Stimulated activated CD4-positive, alpha-beta T cell treated with anti-CD3 and anti-CD28 coated beads, Interleukin-15, amount 100 ng/mL, for 48 hours (primary cell): ENCODE measurements at places on chromosomes 7 and 10.
A peak's percentile ranks its signal among the peaks of the same experiment; 100 is the strongest.

DNA sequence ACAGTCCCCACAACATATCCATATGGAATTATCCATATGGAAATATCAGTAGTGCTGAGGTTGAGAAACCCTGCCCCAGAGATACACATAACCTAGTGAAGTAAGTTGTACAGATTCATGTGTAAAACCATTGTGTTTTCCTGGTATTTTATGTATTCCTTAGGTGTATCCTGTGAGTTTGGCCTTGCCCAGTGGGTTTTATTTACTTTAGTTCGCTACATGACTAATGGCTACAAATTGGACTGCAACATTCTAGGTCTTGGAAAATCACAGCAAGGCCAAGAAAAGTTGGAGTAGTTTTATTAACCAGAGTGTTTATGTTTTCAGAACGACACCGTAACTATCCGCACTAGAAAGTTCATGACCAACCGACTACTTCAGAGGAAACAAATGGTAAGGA, 1.4 kb downstream of the RPS24 start:
- no peak for DNase-seq

GRCh38 chr10:91705948-91706670, 73.2 kb upstream of the PPP1R3C start:
- DNase-seq: no peak

DNA sequence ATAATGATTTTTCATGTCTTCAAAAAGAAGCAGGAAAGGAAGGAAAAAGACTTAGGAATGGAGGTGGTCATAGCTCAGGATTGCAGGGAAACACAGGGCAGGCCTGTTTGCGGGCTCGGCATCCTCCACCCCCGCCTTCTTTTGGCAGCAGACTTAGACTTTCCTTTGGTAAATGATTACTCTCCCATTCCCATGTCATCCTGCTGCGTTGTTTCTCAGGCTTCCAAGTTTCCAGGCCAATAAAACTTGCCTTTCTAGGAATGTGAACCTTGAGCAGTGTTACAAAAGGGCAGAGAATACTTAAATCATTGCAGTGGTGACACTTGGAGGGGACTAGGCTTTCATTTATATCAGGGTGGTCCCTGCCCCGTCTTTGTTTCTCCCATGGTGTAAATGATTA, 34.0 kb upstream of the DGKB start:
- no peak for DNase-seq

- DNase-seq: no peak
Measured at GRCh38 chr7:34123316-34123715, 218.0 kb downstream of the BMPER start.

DNA sequence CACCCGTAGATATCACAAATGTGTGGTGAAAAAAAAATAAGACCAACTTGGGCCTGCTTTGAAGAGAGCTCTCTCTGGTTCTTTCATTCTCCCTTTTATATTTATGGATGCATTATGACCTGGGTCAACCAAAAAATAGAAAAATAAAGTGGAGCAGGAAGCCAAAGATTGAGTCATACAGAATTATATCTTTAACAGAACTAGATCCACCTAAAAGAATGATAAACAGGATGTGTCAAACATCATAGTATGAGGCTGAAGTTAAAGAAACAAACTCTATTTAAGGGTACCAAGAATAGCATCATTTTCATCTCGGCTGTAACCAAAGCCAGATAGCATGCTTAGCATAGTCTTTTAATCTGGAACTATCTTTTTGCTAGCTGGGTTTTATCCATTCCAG, 28.8 kb upstream of the NMT2 start:
- no peak for DNase-seq

DNA sequence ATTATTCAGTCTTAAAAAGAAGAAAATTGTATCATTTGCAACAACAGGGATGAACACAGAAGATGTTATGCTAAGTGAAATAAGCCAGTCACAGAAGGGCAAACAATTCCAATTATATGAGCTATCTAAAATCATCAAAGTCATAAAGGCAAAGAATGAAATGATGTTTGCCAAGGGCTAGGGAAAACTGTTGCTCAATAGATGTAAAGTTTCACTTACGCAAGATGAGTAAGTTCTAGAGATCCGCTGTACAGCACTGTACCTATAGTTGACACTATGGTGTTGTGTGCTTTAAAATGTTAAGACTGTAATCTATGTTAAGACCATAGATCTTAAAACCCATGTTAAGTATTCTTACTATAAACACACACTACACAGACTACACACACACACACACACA, 904.6 kb upstream of the LRRN3 start:
- DNase-seq: no peak

GRCh38 chr10:91672021-91672608, 39.2 kb upstream of the PPP1R3C start:
- no peak for DNase-seq

- DNase-seq: no peak
Measured at GRCh38 chr10:117876210-117876609, 170.5 kb downstream of the RAB11FIP2 start.

DNA sequence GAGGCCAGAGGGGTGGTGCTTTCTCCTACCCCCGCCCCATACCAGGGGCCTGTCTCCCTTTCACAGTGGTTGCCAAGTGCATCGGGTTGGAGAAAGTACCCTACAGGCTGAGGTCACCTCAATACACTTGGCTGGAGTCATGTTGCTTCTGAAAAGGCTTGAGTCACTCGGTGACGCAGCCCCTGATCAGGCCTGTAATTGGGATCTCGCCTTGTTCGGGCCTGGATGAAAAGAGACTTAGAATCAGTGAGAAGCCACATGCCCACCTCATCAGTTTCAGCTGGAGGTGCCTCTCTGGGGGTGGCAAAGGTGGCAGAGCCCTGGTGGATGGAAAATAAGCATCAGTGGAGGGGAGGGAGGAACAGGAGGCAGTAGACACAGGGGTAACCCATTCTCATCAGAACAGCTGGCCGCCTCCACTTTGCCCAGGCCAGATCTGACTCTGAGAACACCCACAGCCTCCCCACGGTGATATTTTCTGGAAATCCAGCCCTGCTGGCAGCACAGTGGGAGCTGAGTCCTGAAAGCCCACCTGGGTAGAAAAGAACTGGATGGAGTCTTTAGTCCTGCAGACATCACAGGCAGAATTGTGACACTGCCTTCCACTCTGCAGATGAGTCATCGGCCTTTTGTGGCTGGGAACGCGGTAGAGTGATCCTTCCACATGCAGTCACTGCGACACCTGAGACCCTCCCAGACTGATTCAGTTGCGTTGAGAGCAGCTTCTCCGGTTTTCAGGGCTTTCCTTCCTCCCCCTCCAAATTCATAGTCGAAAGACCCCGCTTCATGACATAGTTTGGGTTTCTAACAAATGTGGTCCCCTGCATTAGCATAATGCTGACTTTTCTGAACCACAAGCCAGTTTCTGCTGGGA, 108.0 kb downstream of the GRK5 start:
- DNase-seq: peak; percentile 81

DNA sequence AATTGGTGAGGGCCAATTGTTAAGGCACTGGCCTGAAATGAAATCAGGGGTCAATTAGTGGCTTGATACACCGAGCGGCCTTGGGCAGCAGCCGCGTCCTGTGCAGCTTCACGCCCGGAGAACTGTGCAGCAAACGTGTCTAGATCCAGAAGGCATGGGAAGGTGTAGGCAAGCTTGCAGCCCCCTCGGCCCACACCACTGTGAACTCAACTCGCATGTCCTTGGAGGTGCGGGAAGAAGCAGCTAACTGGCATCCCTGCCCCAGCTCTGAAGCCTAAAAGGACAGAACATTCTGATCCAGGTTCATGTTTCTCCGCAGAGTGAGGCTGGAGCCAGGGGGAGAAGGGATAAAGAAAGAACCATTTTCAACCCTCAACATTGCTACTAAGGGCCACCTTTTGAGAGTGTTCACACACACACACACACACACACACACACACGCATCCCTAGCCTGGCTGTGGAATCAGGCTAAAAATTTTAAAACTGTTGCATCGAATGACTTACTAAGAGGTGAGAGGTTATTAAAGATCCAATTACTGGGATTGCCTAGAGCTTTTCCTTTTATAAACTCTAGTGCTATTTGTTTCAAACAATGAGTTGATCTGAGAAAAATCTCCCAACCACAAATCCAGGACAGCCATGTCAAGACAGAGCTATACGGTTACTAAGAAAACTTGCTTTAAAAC, 104.0 kb downstream of the PARP12 start:
- DNase-seq: no peak

- DNase-seq: no peak
Measured at GRCh38 chr7:90067171-90067570, 87.1 kb upstream of the STEAP1 start.

- DNase-seq: no peak
Measured at GRCh38 chr7:13057462-13058200, 370.2 kb downstream of the ARL4A start.
